Diencephalon (tissue), 1 donor: ENCODE measurements at places on chromosomes 13 and 19. TPM values are rescaled to one million over a fixed set of nuclear protein-coding genes. Genes with fewer than 3 reads are reported as not detected.

The ANKRD24 gene
- 6.5 TPM for total RNA-seq

The ZIC2 gene
- 21.7 TPM for total RNA-seq

The PEAK3 gene
- not detected for total RNA-seq

The GGN gene
- total RNA-seq = 1.2 TPM

The HS6ST3 gene
- 50.3 TPM for total RNA-seq
